Uterus (tissue), 4 donors: ENCODE measurements at places on chromosomes 1 and 21. TPM values are rescaled to one million over a fixed set of nuclear protein-coding genes. Genes with fewer than 3 reads are reported as not detected.

Gene DEPDC1
- total RNA-seq: 5.6 TPM

Gene KIRREL1
- 51.2 TPM for total RNA-seq

Gene NADK
- 51.7 TPM for total RNA-seq

Gene DCDC2B
- 0.26 TPM for total RNA-seq

Gene SPATC1L
- 10.0 TPM for total RNA-seq

Gene IL12RB2
- total RNA-seq: not detected

Gene ARPC5
- 234 TPM for total RNA-seq

Gene LIX1L
- 38.2 TPM for total RNA-seq

Gene TSPAN1
- 40.9 TPM for total RNA-seq

Gene TCHHL1
- not detected for total RNA-seq

Gene TESK2
- 2.2 TPM for total RNA-seq

Gene AXDND1
- total RNA-seq: 0.55 TPM

Gene TMEM81
- total RNA-seq: 0.26 TPM

Gene CHD5
- not detected for total RNA-seq

Gene TMEM269
- total RNA-seq: not detected

Gene S100A7A
- not detected for total RNA-seq

Gene TRPM2
- 3.1 TPM for total RNA-seq

Gene OLIG2
- not detected for total RNA-seq

Gene LCA5L
- total RNA-seq: 0.26 TPM

Gene PROK1
- total RNA-seq: not detected

Gene IER5
- 34.8 TPM for total RNA-seq

Gene SERPINC1
- not detected for total RNA-seq

Gene S100B
- 18.2 TPM for total RNA-seq

Gene STIL
- 1.8 TPM for total RNA-seq

Gene FCMR
- 1.7 TPM for total RNA-seq

Gene YBEY
- 2.9 TPM for total RNA-seq
